ENCODE measurements at places on chromosomes 16 and 17.

GRCh38 chr17:80347536-80347935 lies 67.4 kb upstream of the ENDOV start:
- DNase-seq: no peak

DNA sequence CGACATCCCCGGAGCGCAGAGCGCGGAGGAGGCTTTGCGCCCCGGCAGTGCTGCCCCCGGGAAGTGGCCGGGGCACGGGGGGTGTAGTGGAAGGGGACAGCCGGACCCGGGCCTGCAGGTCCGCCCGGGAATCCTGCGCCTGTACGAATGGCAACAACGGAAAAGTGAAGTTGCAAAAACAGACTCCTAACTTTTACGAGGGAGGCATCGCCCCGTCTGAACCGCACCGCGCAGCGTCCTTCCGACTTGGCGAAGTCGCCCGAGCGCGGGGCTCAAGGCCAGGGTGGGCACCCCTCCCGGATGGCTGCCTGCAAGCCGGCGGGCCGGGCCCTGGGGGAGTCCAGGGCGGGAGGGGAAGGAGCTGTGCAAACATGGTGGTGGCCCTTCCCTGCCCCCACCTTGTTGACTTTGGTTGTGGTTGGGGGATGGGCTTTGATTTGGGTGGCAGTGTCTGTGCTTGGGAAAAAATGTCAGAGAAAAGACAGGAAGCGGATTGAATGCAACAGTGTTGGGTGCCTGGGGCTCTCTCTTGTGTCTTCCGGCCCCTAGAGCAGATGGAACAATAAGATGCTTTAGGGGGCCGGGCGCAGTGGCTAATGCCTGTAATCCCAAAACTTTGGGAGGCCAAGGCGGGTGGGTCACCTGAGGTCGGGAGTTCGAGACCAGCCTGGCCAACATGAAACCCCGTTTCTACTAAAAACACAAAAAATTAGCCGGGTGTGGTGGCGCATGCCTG lies 675 bp downstream of the RNF213 start:
- DNase-seq: no peak

GRCh38 chr16:63617047-63617989 lies 1504.5 kb downstream of the CDH11 start:
- no peak for DNase-seq

- peak; percentile 89 for DNase-seq
Observed at GRCh38 chr17:74427048-74427762, 4.7 kb upstream of the GPRC5C start.

DNA sequence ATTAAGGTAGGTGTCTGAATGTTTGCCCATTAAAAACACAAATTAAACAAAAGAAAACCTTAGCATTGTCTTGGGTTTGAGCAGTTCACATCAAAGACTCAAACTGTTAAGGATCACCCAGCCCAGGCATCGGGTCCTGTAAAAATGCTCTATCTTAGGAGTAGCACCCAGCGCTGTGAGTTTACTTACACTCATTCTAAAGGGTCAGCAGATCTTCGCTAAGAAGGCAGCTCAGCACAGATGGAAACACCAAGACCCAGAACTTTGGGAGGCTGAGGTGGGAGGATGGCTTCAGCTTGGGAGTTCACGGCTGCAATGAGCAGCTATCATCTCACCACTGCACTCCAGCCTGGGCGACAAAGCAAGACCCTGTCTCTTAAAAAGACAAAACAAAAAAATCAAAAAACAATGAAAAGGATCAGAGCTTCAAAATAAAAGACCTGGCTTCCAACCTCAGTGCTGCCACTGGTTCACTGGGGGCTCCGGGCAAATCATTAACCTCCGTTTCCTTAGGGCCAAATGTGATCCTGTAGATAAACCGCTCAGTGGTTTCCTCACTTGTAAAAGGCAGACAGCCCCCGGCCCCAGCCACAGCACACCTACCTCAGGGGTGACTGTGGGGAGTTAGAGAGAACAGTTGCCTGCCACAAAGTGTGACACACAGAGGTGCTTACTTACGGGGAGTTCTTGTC lies 11.1 kb downstream of the COG1 start:
- no peak for DNase-seq

DNA sequence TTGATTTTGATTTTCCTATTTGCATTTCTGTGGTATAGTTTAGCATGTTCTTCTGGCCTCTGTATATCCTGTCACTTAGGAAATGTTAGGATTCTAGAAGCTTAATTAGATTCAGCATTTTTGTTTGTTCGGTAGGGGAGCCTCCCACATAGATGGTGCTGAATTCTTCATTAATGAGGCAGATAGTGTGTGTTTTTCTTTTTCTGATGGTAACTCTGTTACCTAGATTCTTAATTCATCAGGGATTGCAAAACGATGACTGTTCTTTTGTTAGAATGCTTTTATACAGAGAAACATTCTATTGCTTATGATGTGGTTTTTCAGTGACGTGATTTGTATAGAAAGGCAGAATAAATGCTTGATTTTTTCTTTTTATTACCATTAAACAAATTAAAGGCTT lies 19.0 kb downstream of the BANP start:
- no peak for DNase-seq

DNA sequence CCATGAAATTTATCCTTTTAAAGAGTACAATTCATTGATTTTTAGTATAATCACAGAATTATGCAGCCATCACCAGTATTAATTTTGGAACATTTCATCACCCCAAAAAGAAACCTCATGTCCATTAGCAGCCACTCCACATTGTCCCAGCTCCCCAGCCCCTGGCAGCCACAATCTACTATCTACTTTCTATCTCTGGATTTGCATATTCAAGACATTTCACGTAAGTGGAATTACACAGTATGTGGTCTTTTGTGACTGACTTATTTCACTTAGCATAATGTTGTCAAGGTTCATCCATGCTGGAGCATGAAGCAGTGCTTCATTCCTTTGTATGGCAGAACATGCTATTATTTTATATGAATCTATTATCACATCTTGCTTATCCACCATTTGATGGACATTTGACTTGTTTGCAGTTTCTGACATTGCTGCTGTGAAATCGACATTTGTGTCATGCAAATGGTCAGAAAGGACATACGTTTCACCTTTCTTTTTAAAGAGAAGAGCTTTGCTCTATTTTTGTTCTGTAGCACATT lies 10.7 kb downstream of the METTL9 start:
- no peak for DNase-seq

- no peak for DNase-seq
Observed at GRCh38 chr16:64312980-64313379, 808.9 kb downstream of the CDH11 start.

DNA sequence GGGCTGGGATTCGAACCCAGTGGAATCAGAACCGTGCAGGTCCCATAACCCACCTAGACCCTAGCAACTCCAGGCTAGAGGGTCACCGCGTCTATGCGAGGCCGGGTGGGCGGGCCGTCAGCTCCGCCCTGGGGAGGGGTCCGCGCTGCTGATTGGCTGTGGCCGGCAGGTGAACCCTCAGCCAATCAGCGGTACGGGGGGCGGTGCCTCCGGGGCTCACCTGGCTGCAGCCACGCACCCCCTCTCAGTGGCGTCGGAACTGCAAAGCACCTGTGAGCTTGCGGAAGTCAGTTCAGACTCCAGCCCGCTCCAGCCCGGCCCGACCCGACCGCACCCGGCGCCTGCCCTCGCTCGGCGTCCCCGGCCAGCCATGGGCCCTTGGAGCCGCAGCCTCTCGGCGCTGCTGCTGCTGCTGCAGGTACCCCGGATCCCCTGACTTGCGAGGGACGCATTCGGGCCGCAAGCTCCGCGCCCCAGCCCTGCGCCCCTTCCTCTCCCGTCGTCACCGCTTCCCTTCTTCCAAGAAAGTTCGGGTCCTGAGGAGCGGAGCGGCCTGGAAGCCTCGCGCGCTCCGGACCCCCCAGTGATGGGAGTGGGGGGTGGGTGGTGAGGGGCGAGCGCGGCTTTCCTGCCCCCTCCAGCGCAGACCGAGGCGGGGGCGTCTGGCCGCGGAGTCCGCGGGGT lies at the start of gene CDH1:
CDH1 (plus strand) TSS at position 247 of the 684 bp plus-strand sequence; CDS start at position 371, 124 bp downstream.
- no peak for DNase-seq

- DNase-seq: no peak
Observed at GRCh38 chr17:81487487-81488275, 24.9 kb downstream of the ACTG1 start.

- DNase-seq: no peak
Observed at GRCh38 chr17:5895276-5895675, 174.9 kb upstream of the WSCD1 start.

- DNase-seq: no peak
Observed at GRCh38 chr16:74071996-74072535, 224.5 kb upstream of the PSMD7 start.

- DNase-seq: no peak
Observed at GRCh38 chr16:67271446-67271845, 7.9 kb upstream of the PLEKHG4 start.

DNA sequence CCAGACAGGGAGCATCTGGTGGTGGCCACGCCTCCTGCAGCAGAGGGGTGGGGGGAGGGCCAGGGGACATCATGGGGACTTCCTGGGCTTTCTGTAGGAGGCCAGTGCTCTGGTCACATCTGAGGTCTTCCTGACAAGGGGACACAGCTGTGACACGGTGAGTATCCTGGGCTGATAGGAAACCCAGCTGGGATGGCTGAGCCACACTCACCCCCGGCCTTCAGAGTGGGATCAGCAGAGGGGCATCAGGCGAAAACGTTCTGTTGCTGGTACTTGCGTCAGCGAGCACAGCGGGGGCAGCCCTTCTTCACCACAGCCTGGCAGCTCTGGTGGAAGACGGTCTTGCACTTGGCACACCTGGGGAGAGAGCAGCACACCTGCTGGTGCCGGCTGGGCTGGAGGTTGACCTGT lies 122.9 kb upstream of the SMURF2 start:
- DNase-seq: no peak

DNA sequence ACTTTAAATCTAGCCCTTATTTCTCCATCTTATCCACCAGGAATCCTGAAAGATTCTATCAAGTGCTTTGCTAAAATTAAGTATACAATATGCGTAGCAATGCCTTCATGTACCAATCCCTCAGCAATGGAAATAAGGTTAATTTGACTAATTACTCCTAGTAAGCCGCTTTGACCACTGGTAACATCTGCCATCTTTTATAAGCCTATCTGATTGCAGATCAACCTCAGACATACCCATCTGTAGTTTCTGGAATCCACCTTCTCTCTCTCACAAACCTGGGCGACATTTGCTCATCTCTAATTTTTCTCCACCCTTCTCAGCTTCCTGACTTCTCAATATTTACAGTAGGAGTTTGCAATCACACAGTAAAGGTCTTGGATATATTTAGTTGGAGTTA lies 138.8 kb upstream of the CRHR1 start:
- no peak for DNase-seq

DNA sequence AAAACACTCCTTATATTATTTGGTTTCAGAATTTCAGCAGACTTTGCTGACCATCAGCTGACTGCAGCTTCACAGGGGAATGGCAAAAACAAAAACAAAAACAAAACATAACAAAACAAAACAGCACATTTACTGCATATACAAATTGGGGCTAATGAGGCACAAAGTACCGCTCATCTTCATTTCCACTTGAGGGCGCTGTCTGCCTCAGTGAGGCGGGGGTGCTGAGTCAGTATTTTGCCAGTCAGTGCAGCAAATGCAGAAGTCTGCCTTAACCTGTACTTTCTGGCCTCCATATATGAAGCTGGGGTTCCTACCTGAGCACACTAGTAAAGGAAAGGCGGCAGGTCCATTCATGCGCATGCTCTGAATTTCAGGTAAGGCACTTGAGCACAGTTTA lies 13.5 kb upstream of the DYNLRB2 start:
- DNase-seq: no peak

GRCh38 chr16:1788708-1789100 lies 4.8 kb downstream of the IGFALS start:
- DNase-seq: peak; percentile 1

DNA sequence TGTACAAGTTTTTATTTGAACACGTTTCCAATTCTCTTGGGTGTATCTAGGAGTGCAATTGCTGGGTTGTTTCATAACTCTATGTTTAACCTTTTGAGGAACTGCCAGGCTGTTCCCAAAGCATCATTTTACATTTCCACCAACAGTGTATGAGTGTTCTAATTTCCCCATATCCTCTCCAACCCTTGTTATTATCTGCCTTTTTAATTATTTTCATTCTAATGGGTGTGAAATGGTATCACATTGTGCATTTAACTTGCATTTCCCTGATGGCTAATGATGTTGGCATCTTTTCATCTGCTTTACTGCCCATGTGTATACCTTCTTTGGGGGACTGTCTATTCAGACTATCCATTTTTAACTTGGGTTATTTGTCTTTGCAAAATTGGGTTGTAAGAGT lies 104.2 kb downstream of the USP31 start:
- no peak for DNase-seq

Data from NCI-H1694 treated with DMSO at 0.1 percent for 48 hours (cell line).